SW480 (cell line): ENCODE measurements at places on chromosomes 7 and 10.

GRCh38 chr10:115558252-115558651, 465.1 kb downstream of the ATRNL1 start:
- no peak for DNase-seq

- DNase-seq: no peak
These were observed 2.1 kb upstream of the PALD1 start for GRCh38 chr10:70476249-70477035.

DNA sequence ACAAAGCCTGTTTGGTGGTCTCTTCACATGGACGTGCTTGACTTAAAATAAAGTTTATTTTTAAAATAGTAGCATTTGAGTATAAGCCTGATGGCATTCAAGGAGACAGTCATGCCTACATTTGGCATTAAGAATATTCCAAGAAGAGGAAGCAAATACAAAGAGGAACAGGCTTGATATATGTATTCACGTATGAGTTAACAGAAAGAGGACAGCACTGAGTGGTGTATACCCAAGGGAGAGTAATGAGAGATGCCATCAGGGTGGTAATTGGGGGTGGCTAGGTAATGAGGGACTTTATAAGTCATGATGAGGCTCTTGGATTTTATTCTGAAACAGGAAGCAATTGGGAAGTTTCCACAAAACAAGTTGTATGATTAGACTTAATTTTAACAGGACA, 363.3 kb downstream of the SEMA3D start:
- no peak for DNase-seq

GRCh38 chr10:131512852-131513251, 201.3 kb upstream of the TCERG1L start:
- no peak for DNase-seq

GRCh38 chr10:69051303-69051702, 36.6 kb upstream of the SRGN start:
- DNase-seq: no peak

DNA sequence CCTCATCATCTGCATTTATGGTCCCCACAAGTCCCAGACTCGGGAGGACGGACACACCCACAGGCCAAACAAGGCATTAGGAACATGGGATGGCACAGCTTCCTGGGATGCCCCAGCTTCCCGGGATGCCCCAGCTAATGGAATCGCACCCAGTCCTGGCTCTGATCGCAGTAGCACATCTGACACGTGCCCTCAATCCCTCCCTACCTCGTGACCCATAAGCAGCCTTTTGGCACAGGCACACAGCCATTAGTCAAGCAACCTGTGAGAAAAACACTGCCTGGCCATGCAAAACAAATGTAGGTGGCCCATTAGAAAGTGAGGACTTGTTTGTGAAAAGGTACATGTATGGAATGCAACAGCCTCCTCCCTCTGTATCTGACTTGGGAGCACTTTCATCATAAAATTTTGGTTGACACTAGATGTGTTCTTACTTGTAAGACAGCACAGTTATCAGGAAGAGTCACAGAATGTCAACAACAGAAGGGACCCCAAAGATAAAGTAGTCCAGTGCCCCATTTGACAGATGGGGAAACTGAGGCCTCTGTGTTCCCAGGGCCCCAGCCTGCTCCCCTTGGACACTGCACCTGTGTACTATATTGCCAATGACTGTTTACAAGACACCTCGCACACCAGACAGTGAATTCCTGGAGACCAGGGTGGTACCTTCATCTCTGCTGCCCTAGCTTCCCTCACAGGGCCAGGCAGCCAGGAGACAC, 34.4 kb downstream of the DLG5 start:
- no peak for DNase-seq

- no peak for DNase-seq
These were observed 71.2 kb downstream of the SUGCT start for GRCh38 chr7:40205992-40206391.

GRCh38 chr10:99995713-99996112, 14.0 kb downstream of the DNMBP start:
- DNase-seq: no peak

- DNase-seq: no peak
These were observed 109.9 kb upstream of the EFCAB10 start for GRCh38 chr7:105691082-105691679.

DNA sequence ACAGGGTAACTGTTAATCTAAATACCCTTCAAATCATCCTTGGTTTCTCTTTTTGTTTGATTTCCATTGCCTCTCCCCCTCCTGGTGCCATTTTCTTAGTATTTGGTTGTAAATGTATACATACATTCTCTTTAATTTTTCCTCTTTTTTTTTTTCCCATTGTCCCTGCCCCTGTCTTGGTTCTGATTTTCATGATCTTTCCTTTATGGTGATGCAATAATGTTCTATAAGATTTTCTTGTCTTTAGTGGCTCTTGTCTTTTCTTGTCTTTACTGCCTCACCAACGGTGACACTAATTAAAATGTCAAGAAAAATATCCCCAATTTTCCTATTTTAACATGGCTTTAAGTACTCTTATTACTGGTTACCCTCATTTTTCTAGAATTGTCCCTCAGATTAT, 135.9 kb upstream of the POT1 start:
- DNase-seq: no peak

GRCh38 chr7:38628630-38629385, 2.4 kb downstream of the AMPH start:
- DNase-seq: no peak

GRCh38 chr7:38630720-38631673, at the start of gene AMPH:
AMPH (minus strand) TSS chr7:38631373; CDS start chr7:38631351, 22 bp downstream.
- DNase-seq: no peak

DNA sequence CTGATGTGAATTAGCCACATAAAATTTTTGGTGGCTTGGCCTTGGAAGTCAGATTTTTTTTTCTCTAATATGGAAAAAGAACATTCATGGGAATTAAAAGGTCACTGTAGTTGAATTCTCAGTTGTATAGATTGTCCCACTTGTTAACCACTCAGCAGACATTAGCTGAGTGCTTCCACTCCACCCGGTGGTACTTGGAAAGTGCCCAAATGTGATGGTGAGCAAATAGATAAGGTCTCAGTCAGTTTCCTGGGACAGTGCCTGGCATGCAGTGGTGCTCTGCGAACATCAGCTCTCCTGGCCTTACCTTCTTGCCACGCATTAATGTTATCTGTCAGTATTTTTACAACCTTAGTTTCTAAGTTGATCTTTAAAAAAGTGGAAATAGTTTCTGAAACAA, 1.4 kb downstream of the ATP5F1C start:
- DNase-seq: no peak

DNA sequence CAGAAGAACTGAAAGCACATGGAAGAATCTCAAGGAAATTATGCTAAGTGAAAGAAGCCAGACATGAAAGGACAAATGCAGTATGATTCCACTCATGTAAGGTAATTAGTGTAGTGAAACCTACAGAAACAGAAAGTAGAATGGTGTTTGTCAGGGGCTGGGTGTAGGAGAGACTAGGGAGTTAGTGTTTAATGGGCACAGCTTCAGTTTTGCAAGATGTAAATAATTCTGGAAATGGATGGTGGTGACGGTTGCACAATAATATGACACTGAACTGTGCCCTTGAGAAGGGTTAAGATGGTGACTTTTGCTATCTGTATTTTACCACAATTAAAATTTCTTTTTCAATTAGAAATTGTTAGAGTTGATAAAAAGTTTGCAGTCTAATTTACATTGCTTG, 157.3 kb upstream of the ADCY1 start:
- DNase-seq: no peak

- no peak for DNase-seq
These were observed 21.8 kb upstream of the ZMIZ1 start for GRCh38 chr10:79046741-79047583.

GRCh38 chr10:77886795-77887355, 39.7 kb downstream of the DLG5 start:
- no peak for DNase-seq

DNA sequence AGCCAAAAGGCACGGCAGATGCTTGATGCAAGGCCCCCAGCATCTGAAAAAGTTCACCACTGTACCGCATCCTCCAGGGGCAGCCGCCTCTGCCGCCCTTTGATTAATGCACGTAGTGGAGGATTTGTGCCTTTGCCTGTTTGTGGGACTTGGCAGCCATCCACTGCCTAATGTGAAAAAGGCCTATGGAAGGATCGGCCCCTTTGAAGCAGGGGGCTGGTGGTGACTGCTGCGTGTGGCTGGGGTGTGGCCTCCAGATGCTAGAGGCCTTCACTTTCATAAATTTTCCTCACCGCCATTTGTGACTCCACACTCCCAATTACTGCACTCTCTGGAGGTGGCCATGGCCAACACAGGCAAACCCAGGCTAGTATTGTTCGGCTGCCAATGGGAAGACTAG, 226.0 kb downstream of the BMPER start:
- peak; percentile 90 for DNase-seq

DNA sequence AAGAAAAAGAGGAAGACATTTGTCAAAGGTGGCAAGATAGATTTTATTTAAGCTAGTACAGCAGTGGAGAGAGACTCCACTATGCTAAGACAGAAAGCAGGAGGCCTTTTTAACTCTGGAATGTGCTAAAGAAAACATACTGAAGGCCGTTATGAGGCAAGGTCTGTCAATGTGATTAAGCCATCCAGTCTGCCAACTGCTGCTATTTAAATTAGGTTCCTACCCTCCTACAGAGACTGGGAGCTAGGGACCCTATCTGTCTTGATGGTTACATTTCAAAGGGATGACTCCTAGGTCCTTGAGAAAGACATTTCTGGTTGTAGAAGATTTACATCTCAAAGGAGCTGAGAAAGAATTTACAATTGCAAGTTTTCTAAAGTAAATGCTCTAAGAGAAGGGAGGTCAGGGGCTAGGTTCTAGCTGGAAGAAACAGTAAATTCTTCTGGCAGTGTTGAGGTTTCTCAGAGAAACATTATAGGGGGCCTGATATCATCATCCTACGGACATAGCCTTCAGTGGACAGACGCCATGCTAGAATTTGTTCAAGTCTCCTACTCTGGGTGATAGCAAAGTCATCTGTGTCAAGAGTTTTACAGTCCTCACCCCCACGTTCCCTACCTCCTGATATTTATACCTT, 211.6 kb downstream of the PHF14 start:
- no peak for DNase-seq

- no peak for DNase-seq
These were observed 33.3 kb downstream of the ITPRIP start for GRCh38 chr10:104304927-104305326.

GRCh38 chr7:744854-745430, 17.9 kb upstream of the PRKAR1B start:
- no peak for DNase-seq

DNA sequence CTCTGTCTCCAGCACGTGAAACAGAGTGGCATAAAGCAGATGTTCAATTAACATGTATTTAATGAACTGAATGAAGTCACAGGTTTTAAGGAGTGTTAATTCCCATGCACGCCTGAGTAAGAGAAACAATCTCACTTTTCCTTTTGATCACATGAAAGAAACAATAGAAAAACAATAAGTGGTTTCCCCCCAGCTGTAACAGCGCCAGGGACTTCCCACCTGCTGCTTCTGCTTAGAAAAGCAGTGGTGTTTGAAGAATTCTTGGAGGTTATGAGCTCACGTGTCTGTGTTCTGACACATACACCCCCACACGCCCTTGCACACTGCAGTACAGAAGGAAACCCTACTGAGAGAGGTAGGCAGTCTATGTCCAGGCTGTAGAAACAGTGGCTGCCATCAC, 51.3 kb upstream of the FRMD4A start:
- no peak for DNase-seq

DNA sequence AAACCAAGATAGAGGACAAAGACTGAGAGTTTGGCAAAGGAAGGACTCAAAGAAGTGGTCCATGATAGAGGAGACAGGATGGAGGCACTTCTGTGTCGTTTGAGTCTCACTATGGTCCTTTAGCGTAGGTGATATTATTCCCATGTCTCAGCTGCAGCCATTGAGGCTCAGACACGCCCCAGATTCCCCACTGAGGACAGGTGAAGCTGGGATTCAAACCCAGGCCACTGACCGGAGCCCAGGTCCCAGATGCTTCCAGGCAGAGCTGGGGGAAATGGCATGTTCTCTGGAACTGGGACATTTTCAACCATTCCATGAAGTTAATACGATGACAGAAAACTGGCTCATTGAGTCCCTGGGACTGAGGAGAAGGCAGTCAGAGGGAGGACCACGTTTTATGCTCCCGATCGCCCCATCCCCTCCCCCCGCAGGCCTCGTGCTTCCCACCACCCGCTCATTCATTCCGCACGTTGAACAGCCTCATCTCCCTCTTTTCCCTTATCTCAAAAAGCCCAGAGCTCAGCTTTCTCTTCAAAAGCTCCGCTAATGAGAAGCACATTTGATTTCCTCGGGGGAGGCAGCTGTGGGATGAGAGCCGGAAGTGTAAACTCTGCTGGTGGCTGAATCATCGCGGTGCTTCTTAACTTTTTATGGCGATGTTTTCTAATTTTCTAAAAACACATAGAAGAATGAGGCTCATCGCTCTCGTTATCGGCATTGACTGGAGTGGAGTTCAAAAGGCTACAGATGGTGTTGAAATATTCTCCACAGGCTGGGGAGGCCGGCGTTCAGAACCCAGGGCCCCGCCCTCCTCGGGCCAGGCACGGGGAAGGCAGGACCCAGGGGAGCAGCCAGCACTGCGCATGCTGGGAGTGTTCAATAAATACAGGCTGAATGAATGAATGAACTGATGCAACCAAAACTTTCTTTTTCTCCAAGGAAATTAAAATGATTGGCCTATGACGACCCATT, 64.0 kb downstream of the OAT start:
- peak; percentile 96 for DNase-seq

DNA sequence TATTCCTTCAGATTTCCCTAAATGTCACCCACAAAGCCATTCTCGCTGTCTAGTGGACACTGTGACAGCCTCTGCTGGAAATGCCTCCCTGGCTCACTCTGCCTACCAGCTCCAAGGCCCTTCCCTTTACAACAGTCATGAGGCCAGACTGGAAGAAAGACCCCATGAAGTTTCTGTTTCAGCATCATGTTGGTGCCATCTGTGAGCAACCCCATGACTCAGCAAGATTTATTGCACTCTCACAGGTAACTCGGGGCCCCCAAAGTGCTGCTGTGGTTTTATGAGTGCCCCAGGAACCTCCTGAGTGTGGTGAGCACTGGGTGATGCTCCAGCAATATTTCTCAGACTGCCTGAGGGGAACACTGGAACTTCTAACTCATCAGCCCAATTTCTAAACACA, 218.6 kb downstream of the ZNF33B start:
- no peak for DNase-seq

DNA sequence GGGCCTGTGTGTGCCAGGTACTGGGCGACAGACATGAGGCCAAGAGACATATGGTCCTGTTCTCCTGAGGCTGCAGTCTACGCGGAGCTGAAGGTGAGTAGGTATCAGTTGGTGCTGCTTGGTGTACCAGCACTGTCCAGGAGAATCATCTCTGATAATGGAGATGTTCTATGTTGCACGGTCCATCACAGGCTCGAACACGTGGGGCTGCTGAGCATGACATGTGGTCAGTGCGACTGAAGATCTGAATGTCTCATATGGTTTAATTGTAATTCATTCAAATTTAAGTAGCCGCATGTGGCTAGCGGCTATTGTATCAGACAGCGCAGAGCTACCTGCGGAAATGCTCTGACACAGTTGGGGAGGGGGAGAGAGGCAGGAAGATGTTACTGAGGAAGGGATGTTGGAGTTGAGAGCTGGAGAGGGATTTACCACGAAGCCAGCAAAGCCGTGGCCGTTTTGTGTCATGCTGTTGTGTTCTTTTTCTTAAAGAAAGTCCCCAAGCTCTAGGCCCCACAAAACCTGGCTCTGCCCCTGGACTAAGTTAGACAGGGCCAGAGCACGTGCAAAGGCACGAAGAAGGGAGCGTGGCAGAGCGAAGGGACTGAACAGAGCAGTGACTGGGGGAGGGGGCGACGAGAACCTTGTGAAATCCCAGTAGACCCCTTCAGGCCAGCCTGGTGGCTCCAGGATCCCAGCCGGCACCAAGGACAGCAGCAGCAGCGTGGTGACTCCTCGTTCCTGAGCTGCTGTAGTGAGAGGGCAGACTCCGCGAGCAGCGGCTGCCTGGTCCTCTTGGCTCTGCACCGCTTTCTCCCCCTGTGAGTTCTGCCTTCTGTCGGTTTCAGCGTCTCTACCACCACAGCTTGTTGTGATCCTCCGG, 20.0 kb downstream of the SMKR1 start:
- DNase-seq: no peak
